ENCODE measurements at places on chromosomes 11 and 22.

DNA sequence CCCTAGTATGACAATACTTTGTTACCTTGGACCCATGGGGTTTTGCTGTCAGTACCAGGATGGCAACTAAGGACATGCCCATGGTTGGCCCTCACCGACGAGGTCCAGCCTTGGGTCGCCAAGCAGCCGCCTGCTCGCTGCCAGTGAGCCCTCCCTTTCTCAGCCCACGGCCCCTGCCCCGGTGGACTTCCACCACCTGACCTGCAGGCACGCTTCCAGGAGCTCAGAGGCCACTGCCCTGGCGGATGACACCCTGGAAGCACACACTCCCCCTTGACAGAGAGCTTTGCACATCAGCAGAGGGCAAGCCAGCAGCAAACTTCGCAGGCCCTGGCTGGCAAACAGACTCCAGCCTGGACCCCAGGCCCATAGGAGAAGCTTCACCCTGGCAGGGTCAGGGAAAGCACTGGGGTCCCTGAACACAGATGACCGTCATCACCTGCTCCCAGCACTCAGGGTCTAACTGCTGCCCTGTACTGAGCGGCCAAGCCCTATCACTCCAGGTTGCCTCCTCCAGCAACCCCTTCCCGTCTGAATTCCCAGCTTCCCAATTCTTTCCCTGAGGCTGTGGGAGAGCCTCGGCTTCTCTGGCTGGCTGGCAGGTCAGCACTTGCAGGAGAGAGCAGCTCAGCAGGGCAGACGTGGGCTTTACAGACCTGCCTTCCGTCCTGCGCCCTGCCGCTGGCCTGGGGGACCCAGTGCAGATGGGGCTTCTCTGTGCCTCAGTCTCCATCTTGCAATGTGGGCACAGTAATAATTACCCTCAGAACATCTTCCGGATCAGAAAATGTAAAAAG is 2.7 kb upstream of the PPARA start:
- no peak for DNase-seq

DNA sequence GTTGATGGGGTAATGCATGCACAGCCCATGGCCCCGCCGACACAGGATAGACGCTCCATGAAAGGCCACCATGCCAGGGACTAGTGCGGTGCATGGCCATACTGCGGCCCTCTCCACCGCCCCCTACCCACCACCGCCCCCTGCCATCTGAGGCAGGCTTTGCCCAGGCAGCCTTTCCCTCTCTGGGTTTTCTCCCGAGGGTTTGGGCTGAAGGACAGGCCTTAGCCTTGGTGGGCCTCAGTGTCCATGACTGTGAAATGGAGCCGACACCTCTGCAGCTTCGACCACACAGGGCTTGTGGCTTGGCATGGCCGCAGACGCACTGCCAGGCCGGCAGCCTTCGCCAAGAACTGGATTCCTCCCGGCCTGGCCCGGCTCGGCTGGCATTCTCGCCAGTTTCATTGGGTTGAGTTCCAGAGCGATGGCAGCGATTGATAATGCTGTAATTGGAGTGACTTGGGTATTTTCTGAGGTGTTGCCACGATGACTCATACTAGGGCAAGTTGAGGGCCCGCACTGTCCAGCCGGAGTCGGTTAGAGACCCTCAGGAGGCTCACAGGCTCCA is 111.3 kb downstream of the WNT7B start:
- DNase-seq, result no peak

- DNase-seq, result no peak
Observed at GRCh38 chr22:27796829-27797519, 4.6 kb downstream of the MN1 start.

DNA sequence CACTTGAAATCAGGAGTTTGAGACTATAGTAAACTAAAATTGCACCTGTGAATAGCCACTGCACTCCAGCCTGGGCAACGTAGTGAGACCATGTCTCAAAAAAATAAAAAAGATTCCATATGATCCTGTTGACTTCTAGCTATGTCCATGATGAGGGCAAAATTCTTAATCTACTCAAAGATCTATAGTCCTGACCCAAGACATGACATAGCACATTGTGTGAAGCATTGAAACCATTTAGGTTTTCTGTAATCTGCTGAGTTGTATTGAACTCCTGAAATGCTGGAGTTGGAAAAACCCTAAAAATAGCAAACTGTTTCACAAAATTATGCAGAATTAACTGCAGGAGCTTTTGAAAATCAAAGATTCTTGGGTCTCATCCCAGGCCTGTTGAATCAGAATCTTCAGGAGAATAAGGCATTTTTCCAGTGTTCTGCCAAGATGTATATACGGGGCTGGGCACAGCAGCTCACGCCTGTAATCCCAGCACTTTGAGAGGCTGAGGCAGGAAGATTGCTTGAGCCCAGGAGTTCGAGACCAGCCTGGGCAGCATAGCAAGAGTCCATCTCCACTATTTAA is 29.8 kb upstream of the LDHA start:
- no peak for DNase-seq

DNA sequence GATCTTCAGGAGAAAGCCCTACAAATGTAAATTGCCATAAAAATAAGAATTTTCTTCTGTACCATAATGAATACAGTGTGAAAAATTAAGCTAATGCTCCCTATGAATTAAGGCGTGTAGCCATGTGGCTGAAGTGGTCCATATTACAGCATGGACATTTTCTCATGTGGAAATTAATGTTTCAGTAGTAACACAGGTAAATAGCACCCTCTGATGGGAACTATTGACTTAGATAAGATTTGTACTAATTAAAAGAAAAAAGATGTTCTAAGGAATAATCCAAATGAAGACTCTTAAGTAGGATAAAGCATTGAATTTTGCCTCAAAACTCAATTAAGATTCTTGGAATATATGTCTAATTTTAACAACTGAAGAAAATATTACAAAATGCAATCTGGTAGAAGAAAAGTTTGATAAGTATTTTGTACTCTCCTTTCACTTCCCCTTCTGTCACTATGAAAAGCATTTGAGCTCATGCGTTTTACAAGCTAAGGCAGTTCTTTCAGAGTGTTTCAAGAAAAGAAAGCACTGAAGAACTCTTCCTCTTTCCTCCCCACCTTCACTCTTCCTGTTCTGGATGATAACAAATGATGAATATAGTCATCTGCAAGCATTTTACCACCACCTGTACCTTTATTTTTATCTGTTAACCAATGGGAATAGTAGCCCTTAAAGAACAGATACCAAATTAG is 9.9 kb upstream of the OR8D2 start:
- peak; percentile 28 for DNase-seq

DNA sequence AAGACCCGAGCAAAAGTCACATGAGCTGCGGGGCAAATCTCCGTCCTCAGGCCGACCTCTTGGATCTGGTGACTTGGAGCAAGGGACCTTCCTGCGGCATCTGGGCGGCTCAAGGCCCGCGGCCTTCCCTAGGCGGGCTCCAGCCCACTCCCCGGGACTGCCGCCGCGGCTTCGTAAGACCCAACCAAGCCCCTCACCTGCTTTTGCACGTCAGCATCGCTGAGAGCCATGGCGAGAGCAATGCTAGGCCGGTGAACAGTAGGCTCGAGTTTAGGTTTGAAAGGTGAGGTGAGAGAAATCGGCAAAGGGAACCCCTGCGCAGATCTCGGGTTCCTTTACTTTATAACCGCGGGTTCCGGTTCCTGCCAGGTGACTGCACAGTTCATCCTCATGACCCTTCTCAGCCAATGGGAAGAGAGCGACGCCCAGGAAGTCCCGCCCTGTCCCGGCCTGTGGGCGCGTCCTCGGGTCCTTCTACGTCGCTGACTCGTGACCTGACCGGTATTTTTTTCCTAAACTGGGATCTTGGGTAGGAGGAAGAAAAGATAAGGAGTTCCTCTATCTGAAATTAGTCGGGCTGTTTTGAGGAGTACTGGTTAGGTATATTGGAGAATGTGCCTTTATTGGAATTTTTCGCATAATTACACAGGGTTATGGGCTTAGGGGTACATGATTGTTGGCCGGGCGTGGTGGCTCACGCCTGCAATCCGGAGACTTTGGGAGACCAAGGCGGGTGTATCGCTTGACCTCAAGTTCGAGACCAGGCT is at the start of gene ATP6V1E1:
TSS of gene ATP6V1E1 (minus strand) at position 344 of the 767 bp plus-strand sequence. CDS start at position 230, 114 bp downstream.
- DNase-seq, result peak; percentile 98

- DNase-seq, result no peak
Observed at GRCh38 chr22:46963672-46964545, 201.5 kb downstream of the TBC1D22A start.

- DNase-seq, result peak; percentile 91
Observed at GRCh38 chr11:46120346-46121300, 631 bp downstream of the PHF21A start.

DNA sequence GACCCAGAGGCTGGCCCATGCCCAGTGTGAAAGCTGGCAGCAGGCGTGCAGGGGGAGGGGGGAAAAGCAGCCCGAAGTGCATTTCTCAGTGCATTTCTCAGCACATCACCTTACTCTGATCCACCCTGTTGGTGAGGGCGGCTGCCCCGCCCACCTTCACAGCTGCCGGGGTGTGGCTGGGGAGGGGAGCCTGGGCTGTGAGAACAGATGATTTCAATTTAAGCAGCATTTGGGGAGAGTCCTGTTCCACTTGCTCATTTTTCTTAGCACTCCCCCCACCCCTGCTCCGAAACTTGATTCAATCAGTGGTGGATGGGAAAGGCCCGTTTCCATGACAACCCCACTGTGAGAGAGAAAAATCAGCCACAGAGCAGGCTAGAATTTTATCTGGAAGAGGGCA is 84.8 kb downstream of the SNX19 start:
- DNase-seq, result no peak

DNA sequence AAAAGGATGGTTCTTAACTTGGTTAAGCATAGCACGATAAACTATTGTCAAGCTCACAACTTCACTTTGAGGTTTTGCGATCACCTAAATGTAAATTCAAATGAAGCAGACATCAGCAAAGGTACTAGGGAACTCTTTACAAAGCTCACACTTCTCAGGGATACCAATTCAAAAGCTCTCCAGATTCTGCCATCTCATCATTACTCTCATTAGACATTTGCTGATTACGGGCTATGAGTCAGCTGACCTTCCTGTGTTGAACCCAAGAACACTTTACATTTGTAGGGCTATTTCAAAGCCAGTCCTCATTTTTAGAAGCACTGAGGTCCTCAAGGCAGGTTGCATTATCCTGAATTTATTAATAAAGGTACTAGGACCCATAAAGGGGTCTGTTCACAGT is 28.4 kb upstream of the IZUMO1R start:
- DNase-seq, result no peak

DNA sequence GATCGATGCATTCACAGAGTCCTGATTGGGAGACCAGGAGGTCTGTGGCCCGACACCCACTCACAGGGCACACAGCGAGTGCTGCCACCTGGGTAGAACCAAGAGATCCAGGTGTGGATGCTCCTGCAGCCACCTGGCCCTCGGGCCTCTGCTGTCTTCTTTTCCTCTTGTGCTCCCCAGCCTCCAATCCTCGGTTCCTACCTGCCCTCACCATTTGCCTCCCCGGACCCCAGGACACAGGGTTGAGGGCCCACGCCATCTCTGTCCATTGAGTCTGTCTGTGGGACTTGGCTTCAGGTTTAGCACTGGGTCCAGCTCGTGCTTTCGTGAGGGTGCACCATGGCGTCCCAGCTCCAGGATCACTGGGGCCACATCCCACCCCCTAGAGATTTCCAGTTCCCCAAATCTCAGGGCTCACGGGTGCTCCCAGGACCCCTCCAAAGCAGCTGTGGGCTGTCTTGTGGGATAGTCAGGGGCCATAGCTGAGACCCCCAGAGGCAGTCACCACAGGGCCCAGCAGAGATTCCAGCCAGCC is 591.1 kb downstream of the BRD1 start:
- no peak for DNase-seq

DNA sequence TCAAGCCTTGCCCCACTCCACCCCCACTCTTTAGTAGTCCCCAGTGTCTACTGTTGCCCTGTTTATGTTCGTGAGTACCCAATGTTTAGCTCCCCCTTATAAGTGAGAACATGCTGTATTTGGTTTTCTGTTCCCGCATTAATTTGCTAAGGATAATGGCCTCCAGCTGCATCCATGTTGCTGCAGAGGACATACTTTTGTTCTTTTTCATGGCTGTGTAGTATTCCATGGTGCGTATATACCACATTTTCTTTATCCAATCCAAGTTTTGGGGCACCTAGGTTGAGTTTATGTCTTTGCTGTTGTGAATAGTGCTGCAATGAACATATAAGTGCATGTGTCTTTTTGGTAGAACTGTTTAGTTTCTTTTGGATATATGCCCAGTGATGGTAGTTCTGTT is 16.2 kb upstream of the FXYD6 start:
- no peak for DNase-seq

DNA sequence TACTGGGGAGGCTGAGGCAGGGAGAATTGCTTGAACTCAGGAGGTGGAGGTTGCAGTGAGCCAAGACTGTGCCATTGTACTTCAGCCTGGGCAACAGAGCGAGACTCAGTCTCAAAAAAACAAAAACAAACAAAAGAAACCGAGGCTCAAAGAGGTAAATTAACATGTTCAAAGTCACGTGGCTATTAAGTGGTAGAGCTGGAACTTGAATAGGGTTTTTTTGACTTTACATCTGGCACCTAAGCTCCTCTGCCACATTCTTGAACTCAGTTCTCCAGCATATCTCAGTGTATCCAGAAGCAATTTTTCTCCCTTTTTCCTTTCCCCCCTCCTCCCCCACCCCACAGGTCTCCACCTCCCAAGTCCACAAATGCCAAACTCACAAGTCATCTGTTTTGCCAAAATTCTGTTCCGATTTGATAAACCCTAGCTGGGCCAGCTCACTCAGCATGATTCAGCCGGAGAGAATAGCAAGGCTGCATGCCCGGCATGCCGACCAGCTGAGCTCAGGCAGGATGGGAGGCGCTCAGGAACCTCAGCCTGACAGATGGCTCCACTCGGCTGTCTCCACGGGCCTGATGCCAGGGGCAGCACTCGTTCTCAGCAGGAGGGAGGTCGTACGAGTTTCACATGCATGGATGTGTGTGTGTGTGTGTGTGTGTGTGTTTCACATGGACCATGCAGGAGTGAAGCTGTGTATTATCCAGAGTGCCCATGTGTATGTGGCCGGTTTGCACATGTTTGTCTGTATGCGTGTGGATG is 63.2 kb upstream of the RRAS2 start:
- DNase-seq, result peak; percentile 96

GRCh38 chr22:26196657-26197056 is 27.4 kb downstream of the SEZ6L start:
- DNase-seq, result no peak

- DNase-seq, result no peak
Observed at GRCh38 chr11:82794490-82794889, 60.8 kb upstream of the FAM181B start.

- no peak for DNase-seq
Observed at GRCh38 chr11:71266114-71266833, 13.9 kb upstream of the SHANK2 start.

- no peak for DNase-seq
Observed at GRCh38 chr22:22167791-22168189, 76.8 kb upstream of the VPREB1 start.

GRCh38 chr11:47258317-47258902 is 614 bp downstream of the NR1H3 start:
- no peak for DNase-seq

DNA sequence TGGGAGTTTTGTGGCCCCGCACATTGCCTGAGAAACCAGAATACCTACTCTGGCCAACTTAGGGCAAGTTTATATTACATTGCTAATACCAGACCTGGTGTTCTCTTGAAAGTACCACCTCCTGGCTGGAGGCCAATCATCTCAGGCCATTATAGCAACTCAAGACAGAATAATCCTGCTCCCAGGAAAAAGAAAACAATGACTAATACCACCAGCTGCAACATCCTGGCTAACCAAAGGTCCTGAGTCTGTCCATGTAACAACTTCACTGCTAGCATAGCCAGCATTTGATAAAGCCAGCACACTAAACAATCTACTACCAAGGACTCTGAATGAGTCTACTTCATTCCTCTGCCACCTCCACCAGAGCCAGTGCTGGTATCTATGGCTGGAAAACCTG is 1298.7 kb upstream of the CNTN5 start:
- DNase-seq, result peak; percentile 88

Data from mesenchymal stem cell (in vitro differentiated cells and primary cell).